ENCODE measurements at places on chromosomes 3 and 15. TPM values are rescaled to one million over a fixed set of nuclear protein-coding genes. Genes with fewer than 3 reads are reported as not detected.

Gene GOLGA8G
- not detected for total RNA-seq

Gene CD200
- not detected for total RNA-seq

Gene SNTN
- not detected for total RNA-seq

Gene AP3B2
- 22.0 TPM for total RNA-seq

Gene STARD5
- 2.1 TPM for total RNA-seq

Gene CA12
- total RNA-seq = 0.68 TPM

GRCh38 chr3:153577059-153577736 is 415.2 kb downstream of the RAP2B start:
- no peaks in the 10 kb centered on the region for H3K36me3 ChIP-seq
- DNase-seq = no peak
- no peak overlapping the region for H3K27ac ChIP-seq
- H3K27me3 ChIP-seq = peaks cover 3% of the 10 kb centered on the region

- H3K27me3 ChIP-seq = peaks cover 9% of the 10 kb centered on the region
- H3K4me1 ChIP-seq = no peaks in the 10 kb centered on the region
- H3K4me3 ChIP-seq = no peak overlapping the region
- no peak overlapping the region for H3K27ac ChIP-seq
- no peaks in the 10 kb centered on the region for H3K36me3 ChIP-seq
- no peak for DNase-seq
Observed at GRCh38 chr3:10447527-10448260, 57.7 kb downstream of the ATP2B2 start.

GRCh38 chr3:10635446-10636076 is 130.2 kb upstream of the ATP2B2 start:
- peaks cover 10% of the 10 kb centered on the region for H3K27me3 ChIP-seq
- H3K27ac ChIP-seq = no peak overlapping the region
- DNase-seq = no peak
- no peak overlapping the region for H3K4me3 ChIP-seq
- no peaks in the 10 kb centered on the region for H3K4me1 ChIP-seq
- no peaks in the 10 kb centered on the region for H3K36me3 ChIP-seq

DNA sequence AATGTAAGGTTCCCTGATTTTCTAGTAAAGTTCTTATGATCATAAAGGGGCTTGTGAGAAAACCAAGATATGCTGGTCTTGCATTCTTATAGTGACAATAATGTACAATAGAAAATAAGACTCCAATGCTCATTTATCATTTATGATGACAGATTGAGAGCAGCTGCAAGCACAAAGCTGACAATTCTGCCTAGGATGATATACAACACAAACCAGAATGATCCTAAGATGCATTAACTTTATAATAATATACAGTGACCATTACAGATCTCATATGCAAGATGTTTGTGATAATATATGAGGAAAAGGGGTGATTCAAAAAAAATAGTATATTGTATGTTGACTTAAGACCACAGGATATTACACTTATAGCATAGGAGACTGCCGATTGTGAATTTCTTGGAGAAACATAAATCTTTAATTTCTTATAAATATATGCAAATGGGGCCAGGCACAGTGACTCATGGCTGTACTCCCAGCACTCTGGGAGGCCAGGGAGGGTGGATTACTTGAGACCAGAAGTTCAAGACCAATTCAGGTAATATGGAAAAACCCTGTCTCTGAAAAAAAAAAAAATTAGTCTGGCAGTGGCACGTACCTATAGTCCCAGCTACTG is 387.0 kb downstream of the ZBBX start:
- H3K27ac ChIP-seq = no peak overlapping the region
- no peaks in the 10 kb centered on the region for H3K36me3 ChIP-seq
- H3K27me3 ChIP-seq = no peaks in the 10 kb centered on the region
- no peak overlapping the region for H3K4me3 ChIP-seq
- no peak for DNase-seq
- no peaks in the 10 kb centered on the region for H3K4me1 ChIP-seq

DNA sequence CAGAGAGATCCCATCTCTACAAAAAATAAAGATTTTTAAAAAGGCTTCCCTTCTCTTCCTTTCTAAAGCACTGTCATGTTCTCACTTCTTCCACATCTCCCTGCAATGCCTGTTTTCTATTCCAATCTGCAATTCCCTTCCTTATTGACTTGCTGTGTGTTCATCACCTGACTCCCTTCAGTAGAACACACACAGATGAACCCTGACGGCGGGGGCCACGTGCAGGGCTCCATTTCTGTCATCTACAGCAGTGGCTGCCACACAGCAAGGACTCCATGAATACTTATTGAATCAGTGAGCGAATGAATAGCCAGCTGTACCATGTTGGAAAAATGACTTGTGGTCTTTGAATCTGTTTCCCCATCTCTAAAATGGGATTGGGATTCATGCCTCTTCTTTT is 26.1 kb downstream of the BHLHE40 start:
- no peaks in the 10 kb centered on the region for H3K36me3 ChIP-seq
- no peak overlapping the region for H3K27ac ChIP-seq
- H3K4me1 ChIP-seq = no peaks in the 10 kb centered on the region
- H3K27me3 ChIP-seq = no peaks in the 10 kb centered on the region
- DNase-seq = no peak
- H3K4me3 ChIP-seq = no peak overlapping the region

DNA sequence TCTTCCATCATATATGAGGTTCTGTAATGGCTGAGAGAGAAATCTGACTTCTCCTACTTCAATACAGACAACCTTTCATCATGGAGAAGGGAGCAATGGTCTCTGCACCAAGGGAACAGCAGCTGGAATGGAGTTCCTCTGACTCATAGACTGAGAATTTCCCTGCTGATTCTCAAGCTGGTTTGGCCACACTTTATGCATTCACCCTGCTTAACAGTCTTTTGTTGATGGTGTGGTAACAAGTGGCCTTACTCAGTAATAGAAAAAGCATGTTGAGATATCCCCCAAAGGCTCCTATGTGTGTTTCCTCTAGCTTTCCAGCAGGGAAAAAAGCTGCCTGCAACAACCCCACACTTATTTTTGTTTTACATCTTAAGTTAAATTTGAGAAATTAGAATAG is 138.1 kb downstream of the GREM1 start:
- peak; percentile 81 for DNase-seq
- H3K36me3 ChIP-seq = no peaks in the 10 kb centered on the region
- no peaks in the 10 kb centered on the region for H3K27me3 ChIP-seq
- no peaks in the 10 kb centered on the region for H3K4me1 ChIP-seq

DNA sequence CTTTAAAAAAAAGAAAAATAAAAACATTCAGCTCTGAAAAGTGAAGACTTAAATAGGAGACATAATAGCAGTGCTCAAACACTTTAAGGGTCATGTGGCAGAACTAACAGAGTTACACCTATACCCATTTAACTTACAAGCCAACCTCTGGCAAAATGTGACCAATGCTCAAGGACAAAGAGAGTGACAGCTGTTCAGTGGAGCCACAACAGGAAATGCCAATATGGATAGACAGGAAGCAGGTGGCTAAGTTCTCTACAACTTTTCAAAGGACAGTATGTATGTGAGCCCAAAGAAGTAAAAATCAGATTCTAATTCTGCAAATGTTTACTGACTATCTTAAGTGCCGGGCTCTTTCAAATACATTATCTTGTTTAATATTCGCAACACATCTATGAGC is 3.4 kb downstream of the TMCC1 start:
- peak overlapping the region; percentile 81 for H3K27ac ChIP-seq
- H3K36me3 ChIP-seq = no peaks in the 10 kb centered on the region
- H3K27me3 ChIP-seq = no peaks in the 10 kb centered on the region
- peak overlapping the region; percentile 89 for H3K4me3 ChIP-seq

GRCh38 chr3:54235998-54236397 is 113.6 kb downstream of the CACNA2D3 start:
- H3K36me3 ChIP-seq = no peaks in the 10 kb centered on the region
- DNase-seq = no peak
- H3K4me1 ChIP-seq = no peaks in the 10 kb centered on the region
- no peak overlapping the region for H3K27ac ChIP-seq
- H3K4me3 ChIP-seq = no peak overlapping the region

DNA sequence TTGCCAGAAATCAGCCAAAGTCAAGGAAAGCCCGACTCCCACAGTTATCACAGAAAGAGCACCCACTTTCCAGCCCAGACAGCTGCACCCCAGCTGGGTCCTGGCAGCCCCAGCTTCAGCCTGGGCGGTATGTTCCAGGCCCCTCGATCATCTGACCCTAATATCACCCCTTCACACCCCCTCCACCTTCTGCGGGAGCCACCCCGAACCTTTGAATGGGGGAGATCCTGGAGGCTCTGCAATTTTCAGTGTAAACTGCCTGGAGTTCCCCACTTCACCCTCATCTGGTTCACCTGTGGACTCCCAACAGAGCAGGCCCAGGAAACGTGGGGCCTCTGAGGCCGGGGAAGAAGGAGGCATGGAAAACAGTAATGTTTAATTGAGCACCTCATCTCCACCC is 5.9 kb downstream of the PRSS50 start:
- no peaks in the 10 kb centered on the region for H3K27me3 ChIP-seq
- no peak overlapping the region for H3K4me3 ChIP-seq
- H3K27ac ChIP-seq = no peak overlapping the region
- H3K36me3 ChIP-seq = no peaks in the 10 kb centered on the region
- no peak for DNase-seq

DNA sequence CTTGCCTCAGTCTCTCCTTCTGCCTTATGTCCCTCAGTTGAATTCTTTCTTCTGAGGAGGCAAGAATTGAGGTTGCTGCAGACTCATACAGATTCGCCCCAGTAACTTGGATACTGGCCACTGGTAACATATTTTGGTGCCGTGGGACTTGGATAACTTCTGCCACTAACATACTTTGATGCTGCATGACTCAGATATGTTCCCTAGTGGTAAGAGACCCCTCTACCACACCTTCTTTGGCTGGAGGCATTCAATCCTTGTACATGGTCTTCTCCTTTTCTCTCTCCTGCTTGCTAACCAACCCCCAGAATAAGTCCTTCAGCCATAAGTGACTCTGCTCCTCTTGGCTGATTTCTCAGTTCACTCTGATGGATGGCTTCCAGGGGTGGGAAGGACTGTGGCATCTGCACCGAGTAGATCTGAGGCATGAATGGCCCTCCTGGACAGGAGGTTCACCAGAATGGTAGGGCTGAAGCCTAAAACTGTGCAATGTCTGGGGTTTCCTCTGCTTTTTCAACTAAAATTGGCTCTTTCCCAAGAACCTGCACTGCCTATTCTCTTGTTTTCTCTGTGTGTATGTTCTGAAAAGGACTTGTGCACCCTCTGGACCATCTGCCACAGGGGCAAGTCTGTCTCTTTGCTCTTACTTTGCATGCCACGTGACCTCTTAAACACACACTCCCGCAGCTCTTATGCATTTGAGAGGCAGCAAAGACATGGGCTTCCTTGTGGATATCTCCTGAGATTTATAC is 55.5 kb upstream of the FSTL1 start:
- DNase-seq = no peak
- no peak overlapping the region for H3K27ac ChIP-seq
- no peaks in the 10 kb centered on the region for H3K4me1 ChIP-seq
- H3K4me3 ChIP-seq = no peak overlapping the region
- no peaks in the 10 kb centered on the region for H3K36me3 ChIP-seq

DNA sequence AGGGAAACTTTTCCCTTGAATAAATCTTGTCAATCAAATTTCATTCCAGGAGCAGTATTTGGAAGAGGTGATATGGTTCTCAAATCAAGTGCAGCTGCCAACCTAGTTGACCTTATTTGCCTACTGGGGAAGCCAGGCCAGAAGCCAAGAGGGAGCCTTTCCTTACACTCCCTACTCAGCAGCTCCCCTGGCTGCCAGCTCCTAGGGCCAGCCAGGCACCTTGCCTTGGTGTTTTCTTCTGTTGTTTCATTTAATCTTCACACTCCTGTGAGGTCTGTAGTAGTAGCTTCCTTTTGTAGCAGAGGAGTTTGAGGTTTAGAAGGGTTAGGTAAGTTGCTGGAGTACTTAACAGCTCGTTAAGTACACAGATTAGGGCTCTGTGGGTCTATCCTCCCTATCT is 22.6 kb downstream of the MKRN2OS start:
- no peak overlapping the region for H3K27ac ChIP-seq
- H3K27me3 ChIP-seq = no peaks in the 10 kb centered on the region
- no peaks in the 10 kb centered on the region for H3K4me1 ChIP-seq
- DNase-seq = no peak
- no peak overlapping the region for H3K4me3 ChIP-seq

DNA sequence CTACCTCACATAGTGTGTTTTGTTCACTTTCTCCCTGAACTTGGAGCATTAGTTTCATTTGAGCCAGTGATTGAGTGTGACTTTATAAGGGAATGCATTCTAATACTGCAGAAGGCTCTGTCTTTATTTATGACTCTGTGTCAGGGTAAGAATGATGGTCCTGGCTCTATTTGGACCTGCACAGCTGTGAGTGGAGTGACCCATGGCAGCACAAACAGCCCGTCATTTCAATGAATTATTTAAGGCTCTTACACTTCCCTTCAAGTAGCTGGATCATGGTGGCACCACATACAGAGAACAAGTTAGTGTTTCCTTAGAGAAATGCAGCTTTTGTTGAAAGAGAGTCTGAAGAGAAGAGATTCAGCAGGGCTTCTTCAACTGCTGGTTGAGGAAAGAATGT is 16.4 kb downstream of the TMEM108 start:
- H3K27ac ChIP-seq = no peak overlapping the region
- no peak for DNase-seq

DNA sequence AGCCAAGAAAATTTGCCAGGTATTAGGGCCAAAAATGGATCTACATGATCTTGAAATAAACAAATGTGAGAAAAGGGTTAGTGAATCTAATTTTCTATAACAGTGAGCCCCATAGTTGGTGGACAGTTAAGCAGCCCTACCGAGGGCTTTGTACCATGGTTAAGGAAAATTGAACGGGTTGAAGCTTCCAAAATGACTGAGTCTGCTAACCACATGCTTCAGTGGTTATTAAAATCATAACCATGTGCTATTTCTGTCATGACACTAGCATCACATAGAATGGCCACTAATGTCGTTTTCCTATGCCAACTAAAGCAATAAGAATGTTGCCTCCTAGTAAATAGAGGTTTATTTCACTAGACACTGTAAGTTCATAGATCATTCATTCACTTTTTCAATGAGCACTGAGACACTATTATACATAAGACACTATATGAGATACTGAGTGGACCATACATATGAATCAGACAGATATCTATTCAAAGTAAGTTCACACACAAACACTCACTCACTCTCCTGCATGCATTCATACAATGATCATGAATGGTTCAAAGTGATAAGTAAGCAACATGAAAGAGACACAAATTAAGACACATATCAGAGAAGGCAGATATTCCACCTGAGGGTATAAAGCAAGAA is 4.3 kb downstream of the SST start:
- no peaks in the 10 kb centered on the region for H3K4me1 ChIP-seq
- no peaks in the 10 kb centered on the region for H3K36me3 ChIP-seq
- no peak overlapping the region for H3K4me3 ChIP-seq
- no peak overlapping the region for H3K27ac ChIP-seq
- DNase-seq = no peak
